ENCODE measurements at places on chromosomes 6 and 20.

DNA sequence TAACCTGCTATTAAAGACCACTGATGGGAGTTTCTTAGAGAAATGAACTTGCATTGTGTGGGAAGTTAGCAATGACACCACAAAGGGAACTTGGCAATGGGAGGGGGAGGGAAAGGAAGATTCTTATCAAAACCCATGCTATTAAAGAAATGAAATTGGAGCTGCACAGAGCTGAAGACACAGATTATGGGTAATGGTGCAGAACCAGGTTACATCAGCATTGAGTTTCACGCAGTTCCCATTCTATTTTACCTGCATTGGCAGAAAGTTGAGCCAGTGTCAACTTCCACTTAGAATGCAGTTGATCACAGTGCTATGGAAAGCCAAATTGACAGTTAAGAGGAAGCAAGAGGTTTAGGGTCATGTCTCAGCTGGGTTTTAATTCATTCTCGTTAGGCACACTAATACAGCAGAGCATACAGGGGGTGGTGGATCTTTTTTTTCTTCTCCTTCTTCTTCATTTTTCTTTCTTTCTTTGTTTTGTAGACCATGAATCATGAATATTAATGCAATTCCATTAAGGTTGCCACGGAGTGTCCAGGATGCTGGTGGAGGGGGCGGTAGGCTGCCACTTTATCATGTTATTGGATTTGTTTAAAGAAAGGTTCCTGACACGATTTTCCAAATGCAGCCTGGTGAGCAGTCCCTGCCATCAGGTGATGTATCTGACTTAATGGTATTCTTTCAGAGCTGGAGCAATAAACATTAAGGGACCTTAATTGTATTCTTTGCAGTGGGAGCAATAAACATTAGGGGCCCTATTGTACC is 1092.0 kb upstream of the MAP3K7 start:
- no peak for DNase-seq

DNA sequence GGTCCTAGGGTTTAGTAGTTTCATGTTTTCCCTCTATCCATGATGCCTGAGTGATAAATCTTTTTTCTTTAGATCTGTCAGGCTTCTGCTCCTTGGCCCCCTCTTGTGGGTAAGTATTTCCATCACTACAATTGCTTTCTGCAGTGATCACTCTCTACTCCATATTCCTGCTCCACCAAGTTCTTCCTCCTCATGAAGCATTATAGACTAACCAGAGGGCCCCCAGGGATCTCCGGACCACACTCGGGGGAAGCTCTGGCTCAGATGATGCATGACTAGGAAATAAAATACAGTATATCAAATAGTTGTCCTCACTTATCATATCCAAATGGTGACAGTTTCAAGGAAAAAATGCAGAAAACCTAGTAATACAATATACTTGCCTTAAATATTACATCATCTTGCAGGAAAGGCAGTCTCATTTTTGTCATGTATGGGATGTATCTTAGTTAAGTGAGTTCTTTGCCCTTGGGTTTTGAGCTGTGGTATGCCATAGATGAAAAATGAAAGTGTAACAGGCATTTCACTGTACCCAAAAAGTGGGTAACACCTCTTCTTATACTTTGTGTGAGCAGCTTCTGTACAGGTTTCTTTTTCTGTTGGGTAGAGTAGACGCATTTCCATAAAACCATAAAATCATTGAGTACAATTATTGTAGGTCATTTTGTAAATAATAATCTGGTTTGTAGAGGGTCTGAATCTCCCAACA is 200.9 kb upstream of the EYA4 start:
- DNase-seq = no peak

- no peak for DNase-seq
Measured at GRCh38 chr6:157219201-157220200, 103.8 kb downstream of the TMEM242 start.

DNA sequence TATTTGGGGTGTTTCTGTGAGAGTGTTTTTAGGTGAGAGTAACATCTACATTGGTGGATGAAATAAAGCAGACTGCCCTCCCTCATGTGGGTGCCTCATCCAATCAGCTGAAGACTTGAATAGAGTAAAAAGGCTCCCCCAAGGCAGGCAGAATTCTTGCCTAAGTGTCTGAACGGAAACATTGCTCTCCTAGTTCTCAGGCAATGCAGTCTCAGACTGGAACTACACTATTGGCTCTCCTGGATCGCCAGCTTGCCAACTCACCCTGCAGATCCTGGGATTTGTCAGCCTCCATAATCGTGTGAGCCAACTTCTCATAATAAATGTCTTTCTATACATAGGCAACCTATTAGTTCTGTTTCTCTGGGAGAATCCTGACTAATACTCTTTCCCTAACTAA is 5.5 kb upstream of the TMEM170B start:
- no peak for DNase-seq

DNA sequence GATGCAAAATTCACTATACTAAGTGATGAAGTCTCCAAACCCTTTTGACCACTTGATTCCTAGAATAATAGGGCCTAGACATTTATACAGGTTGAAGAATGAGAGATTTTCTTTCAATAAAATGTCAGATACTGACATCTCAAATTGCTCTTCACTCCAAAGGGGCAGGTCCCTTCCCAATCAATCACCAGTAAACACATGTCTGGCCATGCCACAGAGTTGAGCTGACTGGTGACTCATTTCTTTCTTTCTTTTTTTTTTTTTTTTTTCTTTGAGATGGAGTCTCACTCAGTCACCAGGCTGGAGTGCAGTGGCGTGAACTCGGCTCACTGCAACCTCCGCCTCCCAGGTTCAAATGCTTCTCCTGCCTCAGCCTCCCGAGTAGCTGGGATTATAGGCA is 388.6 kb upstream of the BTBD3 start:
- no peak for DNase-seq

- DNase-seq = no peak
Measured at GRCh38 chr6:20486641-20487040, 47.6 kb upstream of the CDKAL1 start.
